ENCODE measurements at places on chromosomes 16 and 17.

GRCh38 chr17:39213852-39214251, 11.9 kb downstream of the STAC2 start:
- DNase-seq, result no peak

GRCh38 chr17:60321336-60322055, 70.4 kb downstream of the USP32 start:
- DNase-seq, result no peak

DNA sequence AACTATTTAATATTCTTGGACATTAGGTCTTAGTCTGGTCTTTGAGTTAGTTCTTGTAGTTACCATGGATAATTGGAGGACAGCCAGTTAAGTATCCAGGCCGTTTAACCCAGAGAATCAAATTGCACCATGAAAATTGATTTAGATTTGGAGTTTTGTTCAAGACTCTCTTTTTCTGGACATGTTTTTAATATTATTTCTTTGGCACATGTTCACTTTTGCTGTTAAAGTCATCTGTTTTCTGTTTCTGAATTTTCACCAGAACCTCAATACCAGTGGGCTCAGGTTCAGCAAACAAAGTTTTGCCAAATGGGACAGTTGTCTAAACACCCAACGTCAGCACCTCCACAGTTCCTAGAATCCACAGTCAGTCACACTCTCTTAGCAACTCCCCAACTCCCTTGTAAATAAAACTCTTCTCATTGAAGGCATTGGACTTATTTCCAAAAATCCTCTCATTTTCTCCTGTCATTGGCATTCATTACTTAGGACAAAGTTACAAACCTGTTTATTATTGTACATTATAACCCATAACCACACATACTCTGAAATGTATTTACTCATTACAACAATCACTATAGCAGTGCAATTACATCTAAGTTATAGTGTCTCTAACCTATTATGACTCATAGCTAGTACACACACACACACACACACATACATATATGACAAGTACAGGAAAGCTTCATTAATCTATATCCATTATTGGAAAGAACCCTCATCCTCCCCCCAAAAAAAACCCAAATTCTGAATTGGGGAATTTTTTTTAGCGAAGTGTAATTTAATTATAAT, 33.5 kb upstream of the DNAH9 start:
- no peak for DNase-seq

DNA sequence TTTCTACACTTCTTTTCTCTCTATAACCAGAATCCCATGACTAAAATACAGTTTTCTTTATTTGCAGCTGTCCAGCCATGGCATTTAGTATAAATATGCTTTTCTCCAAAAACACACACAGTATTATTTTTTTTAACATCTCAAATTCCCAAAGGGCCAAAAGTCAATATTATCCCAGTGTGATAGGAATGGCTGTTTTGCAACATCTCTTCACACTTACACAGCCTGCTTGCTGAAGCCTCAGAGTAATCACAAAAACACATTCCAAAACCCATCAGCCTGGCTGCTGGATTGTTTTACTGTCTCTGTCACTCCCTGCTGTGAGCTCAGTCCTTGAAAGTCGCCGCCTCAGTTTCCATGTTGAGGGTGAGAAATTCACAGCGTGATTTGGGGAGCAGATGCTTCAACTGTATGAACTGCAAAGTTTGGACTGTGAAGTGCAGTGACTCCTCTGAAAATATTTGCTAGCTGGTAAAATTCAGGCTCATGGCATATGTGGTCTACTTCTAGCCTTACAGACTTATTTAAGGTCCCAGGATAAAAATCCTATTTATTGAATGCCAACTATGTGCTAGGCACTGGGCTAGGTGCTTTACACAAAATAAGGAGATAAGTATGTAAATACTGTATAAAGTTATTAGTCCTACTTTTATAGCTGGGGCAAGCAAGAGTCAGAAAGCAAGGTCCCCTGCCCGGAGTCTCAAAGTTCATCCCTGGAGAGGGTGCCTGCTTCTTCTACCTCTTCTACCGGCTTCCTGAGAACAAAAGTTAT, 116.5 kb downstream of the SOCS1 start:
- DNase-seq, result no peak

DNA sequence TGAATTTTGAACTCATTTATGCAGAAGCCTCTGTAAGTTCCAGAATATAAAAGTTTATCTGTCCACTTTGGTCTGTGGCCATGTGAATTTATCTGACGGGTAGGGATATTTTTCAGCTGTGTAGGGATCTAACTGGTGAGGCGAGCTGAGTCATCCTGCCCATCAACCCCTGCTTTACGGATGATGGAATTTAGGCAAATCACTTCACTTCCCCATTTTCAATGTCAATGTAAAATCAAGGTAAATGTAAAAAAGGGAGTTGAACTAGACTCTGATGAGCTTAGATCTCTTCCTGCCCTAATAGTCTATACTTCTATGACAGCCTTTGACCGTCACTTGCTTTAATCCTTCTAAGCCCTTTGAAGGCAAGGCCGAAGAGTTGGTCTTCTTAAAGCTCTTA, 2.6 kb downstream of the SLC16A6 start:
- no peak for DNase-seq

DNA sequence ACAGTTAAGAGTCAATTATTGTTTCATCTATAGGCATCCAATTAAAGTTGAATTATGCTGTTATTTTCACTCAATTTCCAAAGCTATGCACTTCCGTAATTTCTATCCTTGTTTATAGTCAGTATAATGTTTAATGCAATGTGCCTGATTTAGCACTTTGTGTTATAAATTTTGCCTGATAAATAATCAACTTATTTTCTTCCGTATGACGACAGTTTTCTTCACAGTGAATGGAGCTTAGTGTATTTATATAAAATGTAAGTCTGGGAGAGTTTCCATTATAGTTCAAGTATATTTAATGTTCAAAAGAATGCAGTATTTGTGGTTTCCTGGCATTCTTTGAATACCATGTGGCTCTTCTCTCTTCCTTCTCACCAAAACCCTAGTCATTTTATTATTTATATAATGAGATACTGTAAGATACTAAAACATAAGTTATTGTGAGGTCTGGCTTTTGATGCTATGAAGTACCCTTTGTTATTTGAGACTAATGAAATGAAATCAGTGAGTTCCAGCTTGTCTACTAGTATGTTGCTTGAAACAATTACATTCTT, 240.6 kb downstream of the PRKCA start:
- DNase-seq, result no peak

- no peak for DNase-seq
Observed at GRCh38 chr17:40293363-40293762, 5.7 kb downstream of the CDC6 start.

GRCh38 chr16:12091569-12092543, 115.3 kb downstream of the SNX29 start:
- DNase-seq, result no peak

- peak; percentile 43 for DNase-seq
Observed at GRCh38 chr16:3101018-3101840, 2.1 kb upstream of the ZSCAN10 start.

GRCh38 chr16:22117609-22118008, 25.3 kb downstream of the VWA3A start:
- DNase-seq, result no peak

DNA sequence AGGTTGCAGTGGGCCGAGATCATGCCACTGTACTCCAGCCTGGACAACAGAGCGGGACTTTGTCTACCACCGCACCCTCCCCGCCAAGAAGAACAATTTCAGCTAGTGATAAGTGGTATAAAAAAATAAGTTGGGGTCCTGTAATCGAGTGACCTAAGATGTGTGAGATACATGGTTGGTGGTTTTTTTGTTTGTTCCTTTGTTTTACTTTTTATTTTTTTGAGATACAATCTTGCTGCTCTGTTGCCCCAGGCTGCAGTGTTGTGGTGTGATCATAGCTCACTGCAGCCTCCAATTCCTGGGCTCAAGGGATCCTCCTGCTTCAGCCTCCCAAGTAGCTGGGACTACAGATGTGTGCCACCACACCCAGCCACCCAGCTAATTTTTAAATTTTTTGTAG, 58.7 kb downstream of the PITPNC1 start:
- no peak for DNase-seq

DNA sequence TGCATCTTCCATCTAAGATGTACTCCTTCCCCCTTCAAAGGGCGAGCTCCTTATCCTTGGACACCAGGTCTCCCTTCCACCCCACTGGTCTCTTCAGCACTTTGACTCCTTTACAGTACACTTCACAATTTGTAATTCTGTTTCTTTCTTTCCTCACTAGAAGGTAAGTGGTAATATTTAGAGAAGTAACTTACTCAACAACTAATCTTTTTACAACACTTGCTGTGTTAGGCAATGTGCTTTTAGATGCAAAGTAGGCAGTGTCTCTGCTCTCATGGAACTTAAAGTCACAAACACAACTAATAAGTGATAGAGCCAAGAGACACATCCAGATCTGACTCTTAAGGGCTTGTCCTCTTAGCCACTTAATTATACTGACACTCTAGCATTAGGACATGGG, 6.4 kb downstream of the SIAH1 start:
- DNase-seq, result no peak

- no peak for DNase-seq
Observed at GRCh38 chr17:83100853-83101391, 21.5 kb downstream of the METRNL start.

GRCh38 chr17:44465276-44465675, 37.9 kb downstream of the GPATCH8 start:
- no peak for DNase-seq

GRCh38 chr17:2792366-2793169, 3.7 kb upstream of the RAP1GAP2 start:
- peak; percentile 63 for DNase-seq

DNA sequence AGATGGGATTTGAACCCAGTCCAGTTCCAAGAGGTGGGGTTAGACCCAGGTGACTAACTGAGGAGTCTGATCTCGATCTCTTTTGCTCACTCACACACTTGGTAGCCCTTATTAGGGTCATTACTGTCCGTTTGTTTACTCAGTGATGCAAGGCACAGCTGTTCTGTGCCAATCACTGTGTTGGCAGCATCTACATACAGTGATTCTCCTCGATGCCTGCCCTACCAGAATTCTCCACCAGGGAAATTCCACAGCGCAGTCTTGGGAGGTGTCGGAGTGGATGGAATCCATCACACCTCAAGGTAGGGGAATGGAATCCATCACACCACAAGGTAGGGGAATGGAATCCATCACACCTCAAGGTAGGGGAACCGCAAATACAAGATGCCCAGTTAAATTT, 279.6 kb downstream of the MAF start:
- DNase-seq, result no peak

DNA sequence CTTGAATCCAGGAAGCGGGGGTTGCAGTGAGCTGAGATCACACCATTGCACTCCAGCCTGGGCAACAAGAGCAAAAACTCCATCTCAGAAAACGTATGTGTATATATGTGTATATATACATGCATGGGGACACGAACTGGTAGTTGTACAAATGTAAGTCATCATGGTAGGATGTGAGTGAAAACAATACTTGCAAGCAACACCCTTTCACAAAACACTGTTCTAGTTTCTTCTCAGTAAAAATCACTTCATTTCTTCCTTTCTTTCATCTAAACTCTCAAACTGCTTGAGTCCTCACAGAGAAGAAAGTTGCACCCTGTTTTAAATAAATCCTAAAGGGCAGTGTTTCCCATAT, 51.8 kb downstream of the METTL16 start:
- DNase-seq, result no peak

- no peak for DNase-seq
Observed at GRCh38 chr16:69039333-69039941, 66.0 kb upstream of the HAS3 start.

- no peak for DNase-seq
Observed at GRCh38 chr17:49278076-49278475, 47.5 kb upstream of the PHOSPHO1 start.

- no peak for DNase-seq
Observed at GRCh38 chr16:73171380-73171779, 123.5 kb upstream of the ZFHX3 start.

GRCh38 chr16:78045865-78046581, 23.7 kb downstream of the CLEC3A start:
- no peak for DNase-seq

DNA sequence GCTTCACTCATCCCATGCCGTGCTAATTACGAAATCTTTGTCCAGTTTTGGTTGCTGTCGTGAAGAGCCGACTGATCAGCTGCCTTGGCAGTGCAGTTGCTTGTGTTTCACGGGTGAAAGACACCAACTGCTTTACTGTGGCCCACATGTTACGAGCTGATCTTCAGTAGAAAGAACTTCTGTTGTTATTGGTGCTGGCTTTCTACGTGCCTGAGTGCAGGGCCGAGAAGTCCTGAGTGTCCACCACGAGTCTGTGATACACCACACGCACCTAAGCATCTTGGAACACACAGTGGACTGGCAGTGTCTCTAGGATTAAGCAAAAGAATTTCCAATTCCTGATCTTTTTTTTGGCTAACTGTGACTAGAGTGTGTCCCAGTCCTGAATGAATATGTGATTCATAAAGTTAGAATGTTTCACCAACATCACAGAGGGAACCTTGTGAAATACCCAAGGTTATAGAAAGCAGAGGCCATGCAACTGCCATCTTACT, 70.4 kb upstream of the CLEC18A start:
- DNase-seq, result no peak

GRCh38 chr16:2883458-2883908, 468 bp downstream of the FLYWCH2 start:
- DNase-seq, result no peak

DNA sequence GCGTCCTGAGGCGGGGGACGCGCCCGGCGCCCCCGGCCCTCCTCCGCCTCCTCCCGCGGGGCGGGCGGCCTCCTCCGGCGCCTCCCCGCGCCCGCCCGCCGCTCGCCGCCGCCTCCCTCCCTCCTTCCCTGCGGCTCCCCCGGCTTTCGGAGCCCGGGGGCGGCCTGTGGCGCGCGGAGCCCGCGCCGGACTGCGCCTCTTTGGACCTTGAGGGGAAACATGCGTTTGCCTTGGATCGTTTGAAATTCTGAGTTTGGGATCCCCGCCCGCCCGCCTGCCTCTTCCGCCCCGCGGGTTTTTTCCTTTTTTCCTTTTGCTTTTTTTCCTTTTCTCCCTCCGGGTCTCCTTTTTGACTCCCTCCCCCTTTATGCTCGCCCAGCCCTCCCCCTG, 390 bp downstream of the ZNRF1 start:
- no peak for DNase-seq

GRCh38 chr16:20744922-20745440, 3.4 kb upstream of the THUMPD1 start:
- DNase-seq, result no peak

- no peak for DNase-seq
Observed at GRCh38 chr16:53085931-53086421, 31.2 kb downstream of the CHD9 start.

- no peak for DNase-seq
Observed at GRCh38 chr16:81431554-81432353, 12.9 kb upstream of the CMIP start.

DNA sequence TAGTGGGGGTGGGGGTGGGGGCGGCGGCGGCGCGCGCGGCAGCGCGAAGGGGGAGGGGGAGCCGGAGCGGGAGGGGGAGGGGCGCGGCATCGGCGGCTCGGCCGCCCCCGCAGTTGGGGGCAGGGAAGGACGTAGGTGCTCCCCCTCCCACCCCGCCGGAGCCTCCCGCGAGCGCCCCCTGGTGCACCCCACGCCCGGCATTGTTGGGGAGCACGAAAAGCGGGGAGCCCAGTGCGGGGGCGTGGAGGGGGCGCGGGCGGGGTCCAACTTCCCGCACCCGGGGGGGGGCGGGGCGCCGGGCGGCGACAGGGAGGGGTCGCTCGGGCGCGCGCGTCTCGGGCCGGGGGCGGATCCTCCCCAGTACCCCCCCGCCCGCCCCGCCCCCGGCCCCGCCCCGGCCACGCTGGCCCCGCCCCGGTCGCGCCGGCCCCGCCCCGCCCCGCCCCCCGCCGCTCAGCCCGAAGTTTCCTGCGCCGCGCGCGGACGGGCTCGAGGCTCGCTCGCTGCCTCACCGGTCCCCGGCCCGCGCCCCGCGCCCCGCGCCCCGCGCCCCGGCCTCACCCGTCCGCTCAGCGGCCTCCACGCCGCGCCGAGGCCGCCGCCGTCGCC, at the start of gene CACNA1H:
Gene CACNA1H (plus strand): TSS at position 456 of the 609 bp plus-strand sequence. CDS start 632 bp downstream, outside the sequence.
- DNase-seq, result peak; percentile 13

GRCh38 chr17:27578718-27579085, 52.3 kb upstream of the LGALS9 start:
- peak; percentile 67 for DNase-seq

Data from stimulated activated CD4-positive, alpha-beta T cell treated with anti-CD3 and anti-CD28 coated beads, Interleukin-15, amount 100 ng/mL, for 48 hours (primary cell).